GM19239 (cell line): ENCODE measurements at places on chromosomes 6 and 20.

GRCh38 chr20:56360133-56360907 lies 1.5 kb downstream of the FAM210B start:
- DNase-seq = no peak

- DNase-seq = peak; percentile 79
Observed at GRCh38 chr6:43506667-43507471, 3.3 kb downstream of the LRRC73 start.

DNA sequence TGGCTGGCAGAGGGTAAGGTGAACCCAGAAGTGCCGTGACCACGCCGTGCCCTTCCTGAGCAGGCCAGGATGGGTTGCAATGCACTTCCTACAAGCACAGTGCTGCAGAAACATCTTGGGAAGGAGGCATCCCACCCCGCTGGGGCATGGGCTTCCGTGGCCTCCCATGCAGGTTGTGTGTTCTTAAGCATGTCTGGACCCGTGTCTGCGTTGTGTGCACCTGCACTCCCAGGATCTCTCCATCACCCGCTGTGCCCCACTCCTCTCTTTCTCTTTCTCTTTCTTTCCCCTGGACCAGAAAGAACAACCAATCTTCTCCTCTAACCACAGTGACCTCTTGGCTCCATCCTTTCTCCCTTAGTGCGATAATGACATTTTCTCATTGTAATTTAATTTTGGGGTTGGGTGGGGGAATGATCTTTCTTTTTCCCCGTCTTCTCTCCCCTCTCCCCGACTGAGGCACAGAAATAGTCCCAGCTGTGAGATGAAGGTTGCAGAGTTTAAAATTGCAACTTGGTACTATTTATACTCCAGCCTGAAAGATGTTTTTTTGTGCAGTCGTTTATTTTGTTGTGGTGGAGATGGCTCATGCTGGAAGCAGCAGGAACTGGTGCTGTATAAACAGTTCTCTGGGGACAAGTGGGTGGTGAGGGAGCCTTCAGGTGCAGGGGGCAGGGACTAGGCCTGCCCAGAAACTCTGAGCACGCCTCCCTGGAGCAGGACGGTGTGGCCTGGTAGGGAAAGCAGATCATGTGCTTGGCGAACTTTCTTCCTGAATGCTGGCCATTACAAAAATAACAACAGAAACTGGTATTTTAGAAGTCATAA lies 20.5 kb downstream of the BCAS4 start:
- no peak for DNase-seq

DNA sequence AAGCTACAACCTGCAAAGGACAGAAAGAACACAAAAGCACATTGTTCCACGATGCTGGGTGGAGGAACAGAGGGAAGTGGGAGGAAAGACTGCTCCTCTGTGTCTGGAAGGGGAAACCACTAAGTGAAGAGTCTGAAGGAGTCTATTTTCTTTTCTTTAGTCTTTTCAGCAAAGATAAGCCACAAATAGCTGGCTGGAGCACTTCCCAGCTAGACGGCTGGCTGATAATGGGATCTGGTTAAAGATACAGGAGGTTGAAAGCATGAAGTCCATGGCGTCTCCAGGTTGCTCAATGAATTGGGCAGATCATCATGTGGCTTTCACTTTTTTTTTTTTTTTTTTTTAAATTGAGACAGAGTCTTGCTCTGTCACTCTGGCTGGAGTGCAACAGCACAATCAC lies 154.0 kb upstream of the KCNG1 start:
- no peak for DNase-seq

DNA sequence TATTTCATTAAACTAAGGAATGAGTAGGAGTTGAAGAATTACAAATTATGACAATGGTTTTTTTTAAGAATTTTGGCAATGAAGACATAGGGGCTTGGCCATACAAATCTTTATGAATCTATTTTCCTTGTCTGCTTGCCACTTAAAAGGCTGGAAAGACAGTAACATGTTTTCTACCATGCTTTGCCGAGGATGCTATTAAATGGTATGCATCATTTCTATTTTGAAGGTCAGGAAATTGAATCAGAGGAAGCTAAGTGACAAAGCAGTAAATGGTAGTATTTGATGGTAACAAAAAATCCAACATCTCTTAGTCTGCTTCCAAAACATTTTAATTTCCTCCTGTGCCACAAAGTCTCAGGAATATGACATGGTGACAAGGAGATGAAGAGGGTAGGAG lies 287.2 kb downstream of the RFPL4B start:
- DNase-seq = no peak

- DNase-seq = peak; percentile 24
Observed at GRCh38 chr6:87905101-87905641, 142.5 kb upstream of the SPACA1 start.

DNA sequence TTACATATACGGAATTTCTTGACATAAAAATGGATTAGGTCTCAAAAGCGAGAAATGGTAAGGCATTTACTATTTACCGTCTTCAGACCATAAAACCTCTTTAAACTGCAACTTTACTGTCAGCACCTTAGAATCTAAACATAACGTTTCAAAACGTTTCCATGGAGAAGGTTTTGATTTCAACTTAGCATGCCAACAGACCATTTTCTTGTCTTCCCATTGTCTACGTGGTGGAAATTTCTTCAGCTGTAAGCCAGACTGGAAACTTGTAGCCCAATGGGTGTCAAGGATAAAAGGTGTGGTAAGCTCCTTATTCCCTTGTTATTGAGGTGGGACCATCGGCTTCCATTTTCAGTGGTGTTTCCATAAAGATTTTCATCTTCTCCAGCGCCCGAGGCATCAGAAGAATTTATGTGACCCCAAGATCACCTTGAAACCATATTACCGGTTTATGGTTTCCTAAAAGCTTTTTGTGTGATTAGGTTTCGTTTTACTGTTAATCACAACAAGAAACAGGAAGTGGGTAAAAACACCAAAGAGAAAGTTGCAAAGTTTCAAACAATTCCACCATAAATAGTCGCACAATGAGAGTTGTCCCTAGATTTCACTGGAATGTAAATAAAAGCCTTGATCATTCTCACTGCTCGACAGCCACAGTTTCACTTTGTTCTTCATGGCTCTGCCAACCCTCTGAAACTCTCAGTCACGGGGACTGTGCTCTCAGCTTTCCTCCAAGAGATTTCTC lies 63.0 kb upstream of the CD2AP start:
- DNase-seq = peak; percentile 9

GRCh38 chr6:11224252-11224965 lies 8.1 kb downstream of the NEDD9 start:
- DNase-seq = peak; percentile 39

DNA sequence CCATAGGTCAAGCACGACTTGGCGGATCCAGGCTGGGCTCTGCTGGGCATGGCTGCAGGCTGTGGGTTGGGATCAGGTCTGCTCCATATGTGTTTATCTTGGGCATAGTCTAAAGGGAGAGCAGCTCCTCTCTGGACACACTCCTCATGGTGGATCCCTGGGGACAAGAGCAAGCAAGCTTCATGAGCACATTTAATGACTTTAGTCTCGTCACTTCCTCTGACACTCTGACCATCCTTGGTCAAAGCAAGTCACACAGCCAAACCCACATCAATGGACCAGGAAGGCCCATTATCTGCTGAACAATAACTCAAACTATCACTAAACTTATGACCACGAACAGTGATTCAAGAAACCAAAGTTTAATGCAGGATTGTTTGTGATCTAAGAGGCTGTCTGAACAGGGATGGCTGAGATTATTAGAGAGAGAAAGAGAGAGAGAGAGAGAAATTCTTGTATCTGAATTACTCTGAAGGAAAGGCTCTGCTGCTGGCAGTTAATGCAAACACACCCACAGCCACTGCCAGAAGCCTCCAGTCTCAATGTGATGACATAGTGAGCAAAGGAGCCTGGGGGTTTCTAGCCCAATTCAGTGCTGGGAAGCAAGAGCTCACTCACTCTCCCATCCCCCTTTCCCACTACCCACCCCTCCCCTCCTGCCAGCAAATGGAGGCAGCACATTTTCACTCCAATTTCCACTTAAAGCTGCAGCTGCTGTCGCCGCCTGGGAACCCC lies 490.2 kb upstream of the SULF2 start:
- DNase-seq = no peak

- no peak for DNase-seq
Observed at GRCh38 chr6:33147807-33148666, 44.2 kb downstream of the COL11A2 start.
